CD4-positive, alpha-beta T cell treated with Interleukin-4 for 1 hour (primary cell): ENCODE measurements at places on chromosomes 1 and 21.

DNA sequence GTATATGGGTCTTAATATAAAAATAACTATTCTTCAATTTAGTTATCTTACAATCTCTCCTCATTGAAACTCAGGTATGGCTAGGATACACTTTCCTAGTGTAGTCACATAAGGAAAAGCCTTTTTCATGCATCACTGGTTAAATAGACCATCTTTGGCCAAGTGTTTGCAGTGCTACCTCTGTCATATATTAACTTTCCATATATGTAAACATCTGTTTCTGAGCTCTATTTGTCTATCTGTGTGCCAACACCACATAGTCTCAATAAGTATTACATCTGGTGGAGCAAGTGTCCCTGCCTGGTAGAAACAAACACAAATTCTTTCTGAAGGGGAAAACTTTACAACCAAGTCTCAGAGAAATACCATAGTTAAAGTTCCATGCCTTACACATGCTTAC, 134.6 kb downstream of the TSEN15 start:
- no peak for DNase-seq

DNA sequence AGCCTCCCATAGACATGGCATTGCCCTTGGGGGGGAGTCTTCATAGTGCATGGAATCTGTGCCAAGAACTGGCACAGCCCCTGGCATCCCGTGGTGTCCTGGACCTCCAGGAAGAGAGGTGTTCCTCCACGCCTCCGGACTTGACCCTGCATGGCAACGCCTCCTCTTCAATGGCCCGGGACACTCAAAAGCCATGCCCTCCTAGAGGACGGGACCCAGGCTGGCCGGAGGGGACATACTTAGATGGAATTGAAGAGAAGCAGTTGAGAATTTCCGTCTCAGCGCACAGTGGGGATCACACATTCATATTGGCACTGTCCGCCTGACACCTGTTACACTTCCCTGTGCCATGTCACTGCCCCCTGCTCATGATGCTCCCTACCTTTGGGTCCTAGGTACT, 38.4 kb upstream of the TENT5C start:
- DNase-seq, result no peak

- no peak for DNase-seq
These were observed 52.1 kb downstream of the SYDE2 start for GRCh38 chr1:85148524-85149250.

- DNase-seq, result no peak
These were observed 4.1 kb downstream of the SPATC1L start for GRCh38 chr21:46180079-46180722.

GRCh38 chr1:113401067-113401466, 10.8 kb downstream of the MAGI3 start:
- no peak for DNase-seq

DNA sequence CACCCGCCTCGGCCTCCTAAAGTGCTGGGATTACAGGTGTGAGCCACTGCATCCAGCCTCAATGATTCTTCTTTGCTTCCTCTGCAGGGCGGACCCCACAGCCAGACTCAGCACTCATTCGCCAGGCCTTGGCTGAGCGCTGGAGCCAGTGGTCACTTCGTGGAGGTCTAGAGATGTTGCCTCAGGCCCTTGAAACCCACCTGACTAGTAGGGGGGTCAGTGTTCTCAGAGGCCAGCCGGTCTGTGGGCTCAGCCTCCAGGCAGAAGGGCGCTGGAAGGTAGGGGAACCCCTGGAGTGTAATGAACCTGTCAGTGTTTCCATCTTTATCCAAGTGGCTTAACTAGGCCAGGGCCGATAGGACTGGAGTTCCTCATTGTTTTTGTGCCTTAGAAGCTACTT, 2.7 kb downstream of the PPOX start:
- no peak for DNase-seq

GRCh38 chr1:3444298-3444697, 10.2 kb upstream of the ARHGEF16 start:
- no peak for DNase-seq

- no peak for DNase-seq
These were observed 3.5 kb downstream of the CD48 start for GRCh38 chr1:160708118-160708517.

- DNase-seq, result peak; percentile 67
These were observed 20.6 kb downstream of the ATP6V1G3 start for GRCh38 chr1:198519639-198520501.
